ENCODE measurements at places on chromosomes 2 and 18.

GRCh38 chr2:241381872-241382271 lies 25.8 kb downstream of the FARP2 start:
- no peak for DNase-seq

- DNase-seq, result no peak
Measured at GRCh38 chr18:41593171-41593675, 361.8 kb upstream of the PIK3C3 start.

DNA sequence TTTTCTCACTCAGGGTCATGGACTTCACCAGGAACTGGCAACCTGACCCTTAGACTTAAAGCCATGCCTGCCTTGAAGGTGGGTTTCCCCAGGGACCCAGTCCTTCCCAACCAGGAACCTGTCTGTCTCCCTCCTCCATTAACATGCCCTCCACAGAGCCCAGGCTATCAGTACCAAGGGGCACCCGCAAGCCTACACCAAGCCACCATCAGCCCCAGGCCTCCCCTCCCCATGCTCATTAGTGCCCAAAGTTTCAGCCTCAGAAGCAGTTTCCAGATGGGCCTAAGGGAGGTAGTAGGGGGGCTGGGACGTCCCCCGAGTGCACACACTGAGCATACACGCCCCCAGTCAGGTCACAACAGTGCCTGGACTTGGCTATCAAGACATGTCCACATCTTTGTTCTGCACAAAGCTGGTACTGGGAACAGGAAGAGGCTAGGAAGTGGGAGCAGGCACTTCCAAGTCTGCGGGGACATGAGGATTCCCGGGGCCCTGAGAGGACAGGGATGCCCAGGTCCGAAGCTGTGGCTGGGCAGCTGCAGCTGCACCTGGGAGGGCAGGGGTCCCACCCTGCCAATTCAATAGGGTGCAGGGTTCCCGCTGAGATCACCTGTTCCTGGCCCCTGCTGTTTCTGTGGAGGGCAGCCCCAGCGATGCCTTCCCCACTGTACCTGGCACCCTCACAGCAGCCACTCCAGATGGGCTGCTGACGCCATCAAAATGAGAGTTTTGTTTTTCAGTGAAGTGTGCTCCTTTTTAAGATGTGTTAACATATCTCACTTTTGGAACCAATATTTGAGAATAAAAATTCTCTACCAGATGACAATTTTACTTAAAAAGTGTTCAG lies 731.4 kb downstream of the NR4A2 start:
- DNase-seq, result no peak

- no peak for DNase-seq
Measured at GRCh38 chr2:176763130-176763529, 449.5 kb upstream of the HNRNPA3 start.

GRCh38 chr18:13273800-13274199 lies 55.2 kb downstream of the LDLRAD4 start:
- peak; percentile 15 for DNase-seq

DNA sequence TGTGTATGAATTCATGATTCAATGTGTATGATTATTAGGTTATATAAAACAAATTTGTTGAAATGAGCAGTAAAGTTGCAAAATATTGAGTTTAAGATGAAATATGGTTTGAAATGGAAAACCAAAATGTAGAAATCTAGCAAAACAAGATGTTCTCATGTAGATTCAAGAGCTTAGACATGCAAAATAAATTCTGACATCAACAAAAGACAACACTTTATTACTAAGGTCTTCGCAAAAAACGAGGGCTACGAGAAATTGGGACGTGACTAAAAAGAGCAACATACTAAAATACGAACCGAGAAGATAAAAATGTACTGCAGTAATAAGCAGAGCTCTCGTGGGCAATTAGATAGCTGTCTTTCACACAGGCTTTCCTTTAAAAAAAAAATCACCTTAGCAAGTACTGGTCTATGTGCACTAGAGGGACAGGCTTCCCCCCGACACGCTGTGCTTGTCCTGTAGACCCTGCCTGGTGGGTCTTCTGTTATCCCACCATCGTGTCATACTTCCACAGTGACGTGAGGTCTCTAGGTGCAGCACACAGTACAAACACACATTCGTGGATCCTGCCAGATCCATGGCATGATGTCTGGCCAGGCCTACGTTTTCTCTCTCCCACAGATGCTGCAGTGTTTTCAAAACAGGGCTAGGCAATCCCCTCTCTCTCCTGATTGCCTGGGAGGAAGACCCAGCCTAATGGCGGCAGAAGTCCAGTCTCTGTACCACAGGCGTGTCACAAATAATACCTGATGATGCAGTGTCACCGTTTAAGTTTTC lies 240.8 kb downstream of the TCF4 start:
- DNase-seq, result no peak

GRCh38 chr2:126699716-126700581 lies 44.0 kb downstream of the GYPC start:
- no peak for DNase-seq

- DNase-seq, result no peak
Measured at GRCh38 chr2:16632598-16632997, 33.0 kb downstream of the CYRIA start.

GRCh38 chr2:120293096-120294007 lies 40.7 kb downstream of the RALB start:
- DNase-seq, result no peak

GRCh38 chr18:68769461-68769860 lies 28.4 kb upstream of the CCDC102B start:
- DNase-seq, result no peak

DNA sequence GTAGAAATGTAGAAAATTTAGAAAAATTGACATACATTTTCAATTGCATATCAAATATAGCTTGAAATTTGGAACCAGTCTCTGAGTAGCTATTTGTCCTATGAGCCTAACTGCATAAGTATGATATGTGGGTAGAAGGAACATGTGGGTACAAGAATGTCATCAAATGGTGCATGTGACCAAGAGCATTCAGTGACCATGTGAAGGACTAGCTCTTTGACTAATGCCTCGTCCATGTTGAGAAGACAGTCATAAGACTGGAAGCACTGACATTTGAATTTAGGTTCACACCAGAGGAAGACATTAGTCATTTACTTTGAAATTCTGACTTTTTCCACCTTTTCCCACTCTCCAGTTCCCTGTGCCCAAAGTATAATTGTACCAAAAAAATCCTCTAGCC lies 12.6 kb downstream of the MRPL44 start:
- no peak for DNase-seq

- peak; percentile 53 for DNase-seq
Measured at GRCh38 chr18:75210274-75211001, at the start of gene TSHZ1. Gene TSHZ1, plus strand, starts transcription at chr18:75210797. Its CDS starts 1,080 bp downstream, at chr18:75211877.

GRCh38 chr2:158478237-158478636 lies 21.5 kb downstream of the PKP4 start:
- DNase-seq, result no peak

- no peak for DNase-seq
Measured at GRCh38 chr2:143474586-143474985, 345.4 kb downstream of the ARHGAP15 start.

- no peak for DNase-seq
Measured at GRCh38 chr18:59957957-59958356, 58.2 kb downstream of the PMAIP1 start.

- DNase-seq, result no peak
Measured at GRCh38 chr2:69213782-69214181, 173.2 kb downstream of the GFPT1 start.

GRCh38 chr2:15303874-15304273 lies 257.3 kb downstream of the NBAS start:
- DNase-seq, result no peak

DNA sequence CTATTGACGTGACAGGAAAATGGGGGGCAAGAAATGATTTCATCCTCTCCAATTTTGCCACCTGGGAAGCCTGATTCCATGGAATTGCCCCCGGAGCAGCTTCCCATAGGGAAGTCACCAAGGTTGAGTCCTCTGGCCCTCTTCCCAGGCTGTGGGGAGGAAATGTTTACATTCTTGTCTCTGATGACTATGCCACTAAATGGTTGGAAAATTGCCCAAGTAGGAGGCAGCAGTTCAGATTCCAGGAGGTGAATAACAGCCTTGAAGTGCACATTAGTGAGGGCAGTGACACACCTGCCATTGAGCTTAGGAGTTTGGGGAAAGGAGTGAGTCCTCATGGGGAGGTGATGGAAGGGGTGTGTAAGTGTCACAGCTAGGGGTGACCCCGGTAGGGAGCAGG lies 449.2 kb upstream of the DCC start:
- DNase-seq, result no peak

DNA sequence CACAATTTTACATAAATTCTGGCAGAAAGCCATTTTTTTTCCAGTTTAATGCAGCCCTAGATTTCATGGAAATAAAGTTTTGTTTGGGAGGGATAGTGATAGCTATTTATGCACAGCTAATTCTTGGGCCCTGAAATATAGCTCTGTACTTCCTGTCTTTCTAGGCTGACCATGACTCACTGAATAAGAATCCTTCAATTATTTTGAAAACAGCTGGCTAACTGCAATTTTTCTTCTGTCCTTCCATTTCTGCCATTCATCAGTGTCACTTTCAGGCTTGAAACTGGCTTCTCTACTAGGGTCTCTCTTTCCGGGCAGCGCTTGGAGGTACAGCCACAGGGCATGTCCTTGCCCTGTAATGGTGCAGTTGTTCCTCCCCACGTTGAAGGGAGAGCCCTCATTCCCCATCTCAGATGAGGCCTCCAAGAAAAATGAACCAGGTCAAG lies 97.1 kb upstream of the TMEM178A start:
- no peak for DNase-seq

- no peak for DNase-seq
Measured at GRCh38 chr2:170723446-170723958, 8.4 kb downstream of the SP5 start.

- DNase-seq, result no peak
Measured at GRCh38 chr2:178946494-178946893, 103.4 kb downstream of the CCDC141 start.

DNA sequence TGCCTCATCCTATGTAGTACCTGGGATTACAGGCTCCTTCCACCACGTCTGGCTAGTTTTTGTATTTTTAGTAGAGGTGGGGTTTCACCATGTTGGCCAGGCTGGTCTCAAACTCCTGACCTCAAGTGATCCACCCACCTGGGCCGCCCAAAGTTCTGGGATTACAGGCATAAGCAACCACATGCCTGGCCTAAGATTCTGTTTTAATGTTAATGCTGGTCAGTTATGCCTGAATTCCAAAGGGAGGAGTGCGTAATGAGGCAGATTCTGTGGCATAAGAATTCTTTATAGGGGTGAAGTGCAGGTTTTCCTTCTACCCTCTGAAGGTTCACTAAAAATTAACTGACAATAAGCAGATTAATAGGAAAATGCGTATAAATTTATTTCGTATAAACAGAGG lies 1343.8 kb upstream of the LRRTM1 start:
- DNase-seq, result no peak

DNA sequence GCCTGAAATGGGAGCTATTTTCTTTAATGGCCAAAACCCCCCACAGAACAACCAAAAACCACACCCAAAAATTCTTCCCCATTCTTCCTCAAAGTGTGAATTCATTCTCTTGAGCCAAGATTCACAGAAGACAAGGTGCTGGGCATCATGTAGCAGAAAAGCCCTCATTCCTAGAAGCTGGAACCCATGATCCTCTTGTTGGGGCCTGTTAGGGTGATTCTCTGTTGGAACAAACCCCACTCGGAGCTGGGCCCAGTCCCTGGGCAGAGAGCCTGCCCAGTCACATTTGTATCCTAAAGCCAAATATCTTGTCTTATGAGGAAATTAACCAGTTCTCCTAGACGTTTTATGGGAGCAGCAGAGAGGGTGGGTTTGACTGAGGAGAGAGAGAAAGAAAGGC lies 22.8 kb upstream of the VPS4B start:
- DNase-seq, result no peak

DNA sequence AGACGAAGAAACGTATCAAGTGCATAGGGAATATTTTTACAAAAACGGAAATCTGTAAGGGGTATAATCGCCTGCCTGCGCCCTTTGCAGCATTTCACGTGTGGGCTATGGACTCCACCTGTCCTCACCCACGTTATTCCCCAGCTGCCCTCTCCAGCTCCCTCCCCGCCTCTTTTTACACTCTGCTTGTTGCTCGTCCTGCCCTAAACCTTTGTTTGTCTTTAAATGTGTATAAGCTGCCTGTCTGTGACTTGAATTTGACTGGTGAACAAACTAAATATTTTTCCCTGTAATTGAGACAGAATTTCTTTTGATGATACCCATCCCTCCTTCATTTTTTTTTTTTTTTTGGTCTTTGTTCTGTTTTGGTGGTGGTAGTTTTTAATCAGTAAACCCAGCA lies 169.4 kb upstream of the SIX3 start:
- DNase-seq, result no peak

GRCh38 chr18:69998523-69998987 lies 50.9 kb upstream of the CD226 start:
- DNase-seq, result no peak

- no peak for DNase-seq
Measured at GRCh38 chr18:11818486-11819203, 32.6 kb upstream of the CHMP1B start.

DNA sequence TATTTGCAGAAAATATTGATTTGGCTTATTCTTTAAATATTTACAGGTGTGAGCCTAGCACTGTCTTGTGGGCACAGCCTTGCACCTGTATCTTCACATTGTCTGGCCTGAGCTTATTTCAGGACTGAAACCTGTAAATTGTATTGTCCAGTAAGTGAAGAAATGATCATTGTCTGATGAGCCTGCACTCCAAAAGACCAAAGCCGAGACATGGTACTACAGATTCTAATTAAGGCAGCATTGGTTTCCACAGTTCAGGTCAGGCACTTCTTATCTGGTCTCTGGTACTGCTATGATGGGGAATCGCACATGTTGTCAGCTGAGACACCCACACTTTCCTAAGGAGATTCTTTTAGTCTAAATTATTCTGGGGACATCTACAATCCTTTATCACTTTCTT lies 479.0 kb downstream of the TDRD15 start:
- no peak for DNase-seq

GRCh38 chr18:74274700-74275099 lies 17.1 kb downstream of the CYB5A start:
- DNase-seq, result no peak

- DNase-seq, result no peak
Measured at GRCh38 chr2:236892721-236893120, 193.0 kb upstream of the COPS8 start.

GRCh38 chr2:180705122-180705521 lies 275.3 kb upstream of the UBE2E3 start:
- no peak for DNase-seq

DNA sequence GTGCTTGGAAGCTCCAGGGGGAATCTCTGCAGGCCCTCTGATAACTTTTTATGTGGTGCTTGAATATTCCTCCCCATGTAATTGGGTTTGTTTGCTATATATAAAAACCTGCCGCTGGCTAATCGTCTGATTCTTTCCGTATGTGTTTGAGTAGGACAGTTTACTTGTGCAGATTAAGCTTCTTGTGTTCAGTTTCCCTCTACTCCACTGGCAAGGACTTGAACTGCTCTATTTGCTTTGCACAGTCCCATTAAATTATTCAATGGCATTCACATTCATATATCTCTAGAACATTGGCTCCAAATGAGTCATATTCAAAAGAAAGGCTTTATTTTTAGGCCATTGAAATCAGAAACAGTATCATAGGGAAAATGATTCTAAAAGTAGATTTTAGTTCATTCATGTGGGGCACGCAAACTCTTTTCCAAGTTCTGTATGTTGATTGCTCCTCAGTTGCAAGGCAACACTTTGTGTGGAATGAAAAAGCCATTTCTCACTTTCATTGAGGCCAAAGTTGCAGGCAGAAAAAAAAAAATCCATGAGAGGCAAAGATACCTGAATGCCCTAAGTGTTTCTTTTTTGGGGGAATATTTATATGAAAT lies 1682.3 kb upstream of the PIK3C3 start:
- DNase-seq, result no peak

GRCh38 chr2:88296247-88296646 lies 126.1 kb downstream of the THNSL2 start:
- no peak for DNase-seq

- DNase-seq, result no peak
Measured at GRCh38 chr2:239913636-239914417, 111.3 kb downstream of the NDUFA10 start.

Measured in activated gamma-delta T cell treated with Interleukin-2 at 50 U/mL for 16 hours (primary cell).